WTC11 (cell line): ENCODE measurements at places on chromosomes 6 and 20.

- DNase-seq, result no peak
These were observed 32.9 kb downstream of the TAF4 start for GRCh38 chr20:62032609-62033368.

- no peak for DNase-seq
These were observed 127.9 kb downstream of the QRSL1 start for GRCh38 chr6:106757267-106757666.

DNA sequence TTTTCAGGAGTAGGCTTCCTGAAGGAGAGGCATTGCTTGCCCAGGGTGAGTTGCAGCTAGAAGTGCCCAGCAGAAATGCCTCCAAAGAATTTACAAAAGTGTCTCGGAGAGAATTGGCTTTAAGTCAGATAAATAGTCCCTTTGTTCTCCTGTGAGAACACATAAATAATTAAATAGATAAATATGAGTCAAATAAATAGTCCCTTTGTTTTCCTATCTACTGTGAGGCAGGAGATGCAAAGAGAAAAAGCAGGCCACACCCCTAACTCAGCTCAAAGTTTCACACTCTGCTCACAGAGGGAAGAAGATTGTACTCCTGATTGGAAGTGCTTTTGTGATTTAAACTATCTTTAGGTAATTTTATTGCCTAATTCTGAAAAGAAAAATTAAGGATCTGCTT is 180.7 kb upstream of the PRSS16 start:
- DNase-seq, result no peak

DNA sequence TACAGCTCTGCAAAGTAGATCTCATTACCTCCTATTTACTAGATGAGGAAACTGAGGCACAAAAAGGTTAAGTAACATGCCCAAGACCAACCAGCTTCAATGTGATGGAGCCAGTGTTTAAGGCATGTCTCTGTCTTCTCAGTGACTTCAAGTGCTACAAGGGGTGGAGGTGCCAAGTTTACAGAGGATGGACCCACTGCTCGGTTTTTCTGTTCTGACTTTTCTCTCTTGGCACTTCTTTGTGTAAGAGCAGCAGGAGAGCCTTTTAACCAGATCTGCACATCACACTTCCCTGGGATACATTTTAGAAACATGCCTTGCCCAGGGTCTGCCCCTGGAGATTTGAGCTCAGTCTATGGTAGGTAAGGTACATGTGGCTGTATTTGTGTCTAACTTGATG is 9.8 kb downstream of the WRNIP1 start:
- no peak for DNase-seq

- no peak for DNase-seq
These were observed 252.3 kb downstream of the NKAIN2 start for GRCh38 chr6:124055963-124056362.

- no peak for DNase-seq
These were observed 80.2 kb downstream of the PLCB1 start for GRCh38 chr20:8212286-8212685.

GRCh38 chr6:37033819-37034795 is 28.7 kb downstream of the FGD2 start:
- no peak for DNase-seq

DNA sequence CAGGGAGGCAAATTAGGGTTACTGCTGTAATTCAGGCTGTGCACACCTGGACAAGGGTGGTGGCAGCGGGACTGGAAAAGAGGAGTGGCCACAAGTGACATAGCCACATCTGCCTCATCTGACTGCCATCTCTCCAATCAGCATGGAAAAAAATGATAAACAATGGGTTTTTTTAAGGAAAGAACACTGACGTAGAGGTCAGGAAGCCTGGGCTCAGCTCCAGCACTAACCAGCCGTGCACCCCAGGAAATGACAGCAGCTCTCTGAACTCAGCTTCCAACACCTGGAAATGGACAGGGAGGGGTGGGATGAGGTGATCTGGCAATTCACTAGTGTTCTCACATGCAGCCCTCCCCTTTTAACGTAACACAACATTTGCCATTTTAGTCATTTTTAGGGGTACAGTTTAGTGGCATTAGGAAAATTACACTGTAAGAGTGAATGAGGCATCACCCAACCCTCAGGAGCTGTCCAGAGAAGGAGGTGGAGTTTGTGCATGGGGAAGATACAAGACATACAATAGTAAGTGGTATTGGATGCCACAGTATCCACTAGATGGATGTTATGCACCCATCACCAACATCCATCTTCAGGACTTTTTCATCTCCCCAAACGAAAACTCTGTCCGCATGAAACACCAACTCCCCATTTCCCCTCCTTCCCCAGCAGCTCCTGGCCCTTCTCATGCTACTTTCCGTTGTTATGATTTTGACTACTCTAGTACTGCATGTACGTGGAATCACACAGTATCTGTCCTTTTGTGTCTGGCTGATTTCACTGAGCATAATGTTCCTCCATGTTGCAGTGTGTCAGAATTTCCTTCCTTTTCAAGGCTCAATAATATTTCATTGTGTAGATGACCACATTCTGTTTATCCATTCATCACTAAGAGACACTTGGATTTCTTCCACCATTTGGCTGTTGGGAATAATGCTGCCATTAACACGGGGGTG is 215.5 kb upstream of the ECI2 start:
- DNase-seq, result no peak

GRCh38 chr6:97141756-97142155 is 141.3 kb downstream of the MMS22L start:
- DNase-seq, result no peak

- no peak for DNase-seq
These were observed 119.4 kb downstream of the SASH1 start for GRCh38 chr6:148461986-148462577.

DNA sequence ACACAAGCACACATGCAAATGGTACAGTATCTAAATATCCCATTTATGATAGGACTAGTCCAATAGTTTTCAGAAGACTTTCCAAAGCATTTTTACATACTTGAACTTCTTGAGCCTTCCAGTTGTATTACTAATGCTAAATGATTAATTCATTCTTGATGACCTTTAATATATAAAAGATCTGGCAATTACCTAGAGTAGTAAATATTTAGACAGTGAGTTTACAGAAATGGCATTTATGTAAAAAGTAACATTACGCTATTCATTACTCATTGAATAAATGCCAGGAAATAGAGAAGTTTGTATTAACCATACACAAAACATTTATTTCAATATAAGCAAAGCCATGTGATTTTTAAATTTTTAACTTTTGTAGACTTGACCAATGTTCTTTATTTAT is 158.8 kb downstream of the DST start:
- no peak for DNase-seq

DNA sequence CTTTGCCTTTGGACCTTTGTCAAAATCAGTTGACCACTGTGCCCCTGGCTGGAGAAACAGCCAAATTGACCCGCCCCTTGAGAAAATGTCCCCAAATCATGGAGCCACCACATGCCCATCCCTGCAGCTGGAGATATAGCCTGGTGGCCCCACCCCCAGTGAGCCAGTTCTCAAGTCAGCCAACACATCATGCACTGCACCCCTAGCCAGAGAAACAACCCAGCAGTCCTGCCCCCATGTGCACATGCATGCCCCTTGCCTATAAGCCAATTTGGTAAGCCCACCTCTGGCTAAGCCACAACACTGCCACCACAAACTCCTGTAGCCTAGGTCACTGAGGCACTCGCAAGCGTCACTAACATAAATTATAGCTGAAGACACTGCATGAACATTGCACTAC is 174.2 kb upstream of the ECI2 start:
- no peak for DNase-seq
